ENCODE measurements at places on chromosomes 2 and 18.

- no peak for DNase-seq
These were observed 67.2 kb downstream of the CUL3 start for GRCh38 chr2:224517963-224518362.

DNA sequence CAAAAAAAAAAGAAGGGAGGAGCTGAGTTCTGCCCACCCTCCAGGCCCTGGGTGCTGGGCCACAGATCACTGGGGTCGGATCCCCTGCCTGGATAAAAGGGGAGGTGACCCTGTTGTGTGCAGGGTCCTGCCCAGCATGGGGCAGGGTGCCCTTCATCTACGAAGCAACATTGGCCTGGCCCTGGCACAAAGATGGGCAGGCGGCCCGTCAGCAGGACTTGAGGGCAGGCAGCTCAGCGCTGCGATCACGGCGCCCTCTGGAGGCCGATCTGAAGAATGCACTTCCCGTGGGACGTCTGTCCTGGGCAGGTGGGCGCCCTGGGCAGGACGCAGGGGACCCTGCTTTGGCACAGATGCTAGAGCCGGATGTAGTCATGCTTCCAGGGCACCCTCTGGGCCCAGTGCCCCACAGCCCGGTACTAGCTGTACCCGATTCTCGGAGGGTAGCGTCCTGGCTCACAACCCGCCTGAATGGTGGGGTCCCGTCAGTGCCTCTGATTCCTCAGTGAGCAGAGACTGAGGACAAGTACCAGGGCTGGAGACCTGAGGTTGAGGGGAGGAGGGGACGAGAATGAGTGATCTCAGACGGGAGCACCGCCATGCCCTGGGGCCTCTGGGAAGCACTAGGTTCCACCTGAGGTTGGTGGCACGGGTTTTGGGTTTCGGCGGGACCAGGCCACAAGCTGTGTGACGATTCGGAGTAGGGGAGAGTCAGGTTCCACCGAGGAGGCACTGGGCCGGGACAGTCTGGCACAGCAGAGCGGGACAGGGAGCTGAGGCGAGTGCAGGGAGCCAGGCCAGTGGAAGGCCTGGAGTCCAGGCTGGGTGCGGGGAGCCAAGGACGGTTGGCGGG, 18.0 kb downstream of the ARID5A start:
- DNase-seq, result peak; percentile 78

DNA sequence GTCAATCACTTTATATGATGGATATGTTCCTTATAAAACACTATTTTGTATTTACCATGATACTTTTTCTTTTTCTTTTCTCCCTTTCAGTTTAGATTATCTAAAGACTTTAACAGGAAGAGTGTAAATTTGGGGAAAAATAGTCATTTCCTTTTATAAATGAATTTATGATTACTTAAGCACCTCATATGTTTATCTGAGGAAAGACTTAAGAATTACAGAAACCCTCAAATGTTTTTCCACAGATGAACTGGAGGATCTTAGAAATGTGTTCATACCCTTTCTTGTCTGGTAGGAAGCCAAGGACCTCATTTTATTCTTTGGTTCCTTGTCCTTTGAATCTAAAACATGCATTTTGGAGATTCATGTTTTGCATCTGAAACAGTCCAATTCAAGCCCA, 36.7 kb downstream of the MAPRE2 start:
- DNase-seq, result no peak

DNA sequence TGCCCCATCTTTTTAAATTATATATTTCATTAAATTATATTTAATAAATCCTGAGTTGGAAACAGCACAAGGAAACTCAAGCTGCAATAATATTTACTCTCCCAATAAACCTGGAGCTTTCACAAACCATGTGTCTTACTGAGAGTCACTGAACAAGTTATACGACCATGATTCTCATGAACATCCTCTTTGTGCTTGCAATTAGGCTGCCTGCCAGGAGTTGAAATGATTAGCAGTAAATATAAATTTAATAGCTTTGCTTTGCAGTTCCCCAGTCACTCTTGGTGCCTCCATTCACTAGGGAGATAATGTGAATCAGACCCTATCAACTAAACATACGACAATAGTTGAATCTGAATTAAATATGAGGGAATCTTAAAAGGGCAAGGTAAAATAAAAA, 905.1 kb downstream of the NRXN1 start:
- no peak for DNase-seq

- DNase-seq, result no peak
These were observed 114.6 kb downstream of the IKZF2 start for GRCh38 chr2:213036836-213037235.

DNA sequence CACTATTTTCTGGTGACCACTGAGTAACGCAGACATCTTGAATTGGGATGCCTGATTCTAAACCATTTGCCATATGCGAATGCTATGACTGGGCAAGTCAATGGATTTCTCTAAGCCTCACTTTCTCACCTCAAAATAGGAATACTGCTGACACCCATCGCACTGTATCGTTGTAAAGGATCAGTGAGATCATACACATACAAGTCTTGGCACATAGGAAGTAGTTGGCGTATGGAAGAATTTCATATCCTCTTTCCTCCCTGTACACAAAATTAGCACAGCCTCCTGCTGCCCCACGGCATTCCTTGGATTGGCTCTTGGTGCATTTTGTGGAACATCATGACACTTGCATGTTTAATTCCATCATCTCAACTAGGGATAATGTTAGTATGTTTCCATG, 366.9 kb downstream of the CMPK2 start:
- no peak for DNase-seq

DNA sequence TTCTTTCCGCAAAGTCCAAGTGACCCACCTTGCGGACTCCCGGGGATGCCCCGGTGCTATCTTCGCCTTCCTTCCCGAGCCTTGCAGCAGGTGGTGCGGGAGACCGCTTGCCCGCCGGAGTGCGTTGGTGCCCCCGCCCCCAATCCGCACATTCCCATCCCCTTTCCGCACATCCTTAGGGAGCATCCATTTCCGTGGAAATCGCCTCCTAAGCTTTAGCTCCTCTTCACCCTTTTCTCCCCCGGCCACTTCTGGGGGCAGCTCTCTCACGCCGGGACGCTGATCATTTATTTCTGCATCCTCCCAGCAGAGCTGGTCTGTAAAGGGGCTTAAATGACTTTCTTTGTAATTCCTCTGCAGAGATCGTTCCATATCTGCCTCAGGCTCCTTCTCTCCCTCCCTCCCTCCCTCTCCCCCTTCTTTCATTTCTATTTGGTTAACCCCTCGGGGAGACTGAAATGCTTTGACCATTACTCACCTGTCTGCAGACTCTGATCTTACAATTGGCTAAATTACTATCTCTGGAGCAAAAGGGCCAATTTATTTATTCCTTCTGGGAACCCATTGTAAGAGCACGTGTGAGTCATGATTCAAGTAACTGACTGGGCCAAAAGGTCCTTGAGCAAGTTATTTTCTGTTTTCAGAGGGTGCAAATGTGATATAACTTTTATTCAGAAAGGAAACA, 1.3 kb upstream of the LYPD1 start:
- no peak for DNase-seq

DNA sequence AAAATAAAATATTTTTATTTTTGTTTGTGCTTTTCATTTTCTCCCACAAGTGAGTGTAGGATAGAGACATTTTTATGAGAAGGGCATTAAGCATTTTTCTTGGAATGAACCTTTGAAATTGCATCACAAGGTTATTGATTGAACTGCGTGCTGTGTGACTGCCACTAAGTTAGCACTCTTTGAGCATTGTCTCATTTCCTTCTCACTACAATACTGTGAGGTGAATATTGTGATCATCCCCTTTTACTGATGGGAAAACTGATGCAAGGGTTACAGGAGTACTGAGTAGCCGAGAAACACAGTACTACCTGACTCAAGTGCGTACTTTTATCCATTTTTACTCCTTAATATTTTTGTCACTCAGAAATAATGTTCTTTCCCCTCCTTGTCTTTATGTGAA, 2.0 kb downstream of the NBEAL1 start:
- no peak for DNase-seq

DNA sequence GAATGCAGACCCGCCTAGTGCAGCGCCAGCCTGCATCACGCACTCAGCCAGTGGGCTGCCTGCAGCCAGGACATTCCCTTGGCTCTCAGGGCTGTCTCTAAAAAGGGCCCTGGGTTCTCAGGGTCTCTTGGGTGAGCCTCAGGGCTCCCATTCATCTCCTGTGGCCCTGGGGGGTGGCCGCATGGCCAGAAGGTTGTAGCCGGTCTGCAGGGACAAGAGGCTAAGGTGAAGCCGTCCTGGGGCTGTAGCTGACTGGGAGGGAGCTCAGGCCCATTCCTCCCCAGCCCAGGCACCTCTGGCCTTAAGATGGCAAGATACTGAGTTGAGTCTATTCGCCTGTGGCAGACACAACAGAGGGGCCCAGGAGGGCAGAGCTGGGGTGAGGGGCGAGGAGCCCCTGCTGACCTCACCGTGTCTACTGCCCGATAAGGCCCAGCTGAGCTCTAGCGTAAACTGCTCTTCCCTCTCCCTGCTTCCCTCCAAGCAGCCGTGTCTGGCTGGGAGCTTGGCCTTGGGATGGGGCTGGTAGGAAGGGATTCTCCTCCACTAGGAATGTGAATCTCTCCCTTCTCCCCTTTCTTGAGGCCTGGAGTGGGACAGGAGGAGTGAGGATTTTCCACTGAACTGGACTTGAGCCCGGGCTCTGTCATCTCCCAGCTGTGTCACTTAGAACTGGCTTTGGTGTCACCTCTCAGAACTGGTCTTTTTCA, 37.9 kb downstream of the INHBB start:
- DNase-seq, result no peak

DNA sequence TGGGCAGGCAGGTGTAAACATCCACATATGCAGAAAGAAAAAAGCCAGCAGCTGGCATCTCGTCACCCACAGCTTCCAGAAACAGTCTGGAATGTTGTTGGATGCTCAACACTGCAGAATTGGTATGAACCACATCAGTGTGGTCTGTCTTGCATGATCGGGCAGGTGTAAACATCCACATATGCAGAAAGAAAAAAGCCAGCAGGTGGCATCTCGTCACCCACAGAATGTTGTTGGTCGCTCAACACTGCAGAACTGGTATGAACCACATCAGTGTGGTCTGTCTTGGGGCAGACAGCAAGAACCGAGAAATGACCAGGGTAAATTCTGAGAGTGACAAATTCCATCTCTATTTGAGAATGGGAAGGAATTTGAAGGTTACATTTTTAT, 39.6 kb downstream of the DOCK10 start:
- DNase-seq, result peak; percentile 43

Data from CD4-positive, alpha-beta T cell treated with Interleukin-10 for 1 hour (primary cell).